Central memory CD8-positive, alpha-beta T cell (primary cell): ENCODE measurements at places on chromosomes 3 and 15.

- no peaks in the 10 kb centered on the region for H3K27me3 ChIP-seq
- peaks cover 44% of the 10 kb centered on the region for H3K36me3 ChIP-seq
- peak overlapping the region; percentile 85 for H3K4me3 ChIP-seq
- H3K27ac ChIP-seq: peak overlapping the region; percentile 92
- peaks cover 57% of the 10 kb centered on the region for H3K4me1 ChIP-seq
Observed at GRCh38 chr15:90389513-90389912, 1.5 kb downstream of the IQGAP1 start.

- no peak overlapping the region for H3K4me3 ChIP-seq
- no peak for DNase-seq
- no peaks in the 10 kb centered on the region for H3K4me1 ChIP-seq
Observed at GRCh38 chr15:31897746-31898145, 132.6 kb upstream of the CHRNA7 start.

DNA sequence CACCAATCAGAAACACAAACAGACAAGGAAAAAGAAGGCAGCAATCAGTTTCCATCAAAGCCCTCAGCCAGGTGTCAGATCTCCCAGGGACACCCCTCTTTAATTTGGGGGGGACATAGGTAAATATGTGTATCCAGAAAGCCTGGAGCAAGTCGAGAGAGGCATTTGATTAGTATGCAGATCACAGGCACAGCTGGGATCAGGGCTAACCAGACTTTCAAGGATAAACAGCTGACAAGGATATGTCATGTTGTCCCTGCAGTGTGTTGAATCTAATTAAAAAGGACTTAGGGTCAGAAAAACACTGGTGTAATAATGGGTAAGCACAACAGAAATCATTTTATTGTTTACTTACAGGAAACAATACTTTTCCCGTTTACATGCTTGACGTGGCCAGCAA lies 30.2 kb downstream of the NSMCE3 start:
- no peaks in the 10 kb centered on the region for H3K36me3 ChIP-seq
- H3K27ac ChIP-seq: no peak overlapping the region
- no peaks in the 10 kb centered on the region for H3K4me1 ChIP-seq
- peaks cover 39% of the 10 kb centered on the region for H3K27me3 ChIP-seq
- no peak for DNase-seq

GRCh38 chr15:31080591-31081014 lies 20.9 kb downstream of the TRPM1 start:
- DNase-seq: no peak
- H3K27ac ChIP-seq: no peak overlapping the region
- H3K27me3 ChIP-seq: peaks cover 57% of the 10 kb centered on the region
- H3K36me3 ChIP-seq: no peaks in the 10 kb centered on the region
- H3K4me1 ChIP-seq: peaks cover 12% of the 10 kb centered on the region
- peak overlapping the region; percentile 27 for H3K4me3 ChIP-seq

DNA sequence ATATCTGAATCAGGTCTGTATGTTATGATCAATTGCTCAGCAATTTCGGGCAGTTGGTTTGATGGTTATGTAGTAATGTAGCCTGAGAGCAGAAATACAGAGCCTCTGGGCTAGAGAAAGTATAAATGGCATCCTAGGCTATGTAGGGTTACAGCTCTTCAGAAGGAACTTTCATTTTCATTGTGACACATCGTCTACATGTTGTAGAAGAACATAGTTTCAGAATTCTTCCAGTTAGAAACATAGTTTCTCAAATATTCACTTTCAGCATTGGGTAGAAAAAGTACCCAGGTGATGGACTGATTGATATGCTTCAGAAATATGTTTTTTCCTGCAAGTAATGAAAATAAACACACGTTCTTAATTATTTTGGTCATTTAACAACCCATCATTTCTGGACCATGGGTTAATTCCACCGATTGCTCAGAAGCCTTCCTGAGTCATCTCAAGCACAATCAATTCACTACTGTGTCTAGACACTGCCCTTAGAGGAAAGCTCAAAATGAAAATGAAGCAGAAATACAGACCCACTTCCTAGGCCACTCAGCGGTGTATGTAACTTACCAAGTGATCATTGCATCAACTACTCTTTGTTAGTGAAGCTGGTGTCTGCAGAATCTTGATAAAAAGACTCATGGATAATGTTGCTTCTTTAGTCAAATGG lies 88.8 kb upstream of the TSEN2 start:
- H3K4me3 ChIP-seq: peak overlapping the region; percentile 64
- peak overlapping the region; percentile 33 for H3K27ac ChIP-seq
- no peaks in the 10 kb centered on the region for H3K36me3 ChIP-seq

GRCh38 chr3:170511371-170511770 lies 74.5 kb downstream of the SLC7A14 start:
- no peak overlapping the region for H3K27ac ChIP-seq
- H3K36me3 ChIP-seq: peaks cover 2% of the 10 kb centered on the region
- H3K4me1 ChIP-seq: no peaks in the 10 kb centered on the region

- no peak overlapping the region for H3K27ac ChIP-seq
- no peak overlapping the region for H3K4me3 ChIP-seq
- H3K27me3 ChIP-seq: no peaks in the 10 kb centered on the region
- no peaks in the 10 kb centered on the region for H3K36me3 ChIP-seq
- no peaks in the 10 kb centered on the region for H3K4me1 ChIP-seq
Observed at GRCh38 chr15:35958021-35958420, 412.1 kb upstream of the DPH6 start.

DNA sequence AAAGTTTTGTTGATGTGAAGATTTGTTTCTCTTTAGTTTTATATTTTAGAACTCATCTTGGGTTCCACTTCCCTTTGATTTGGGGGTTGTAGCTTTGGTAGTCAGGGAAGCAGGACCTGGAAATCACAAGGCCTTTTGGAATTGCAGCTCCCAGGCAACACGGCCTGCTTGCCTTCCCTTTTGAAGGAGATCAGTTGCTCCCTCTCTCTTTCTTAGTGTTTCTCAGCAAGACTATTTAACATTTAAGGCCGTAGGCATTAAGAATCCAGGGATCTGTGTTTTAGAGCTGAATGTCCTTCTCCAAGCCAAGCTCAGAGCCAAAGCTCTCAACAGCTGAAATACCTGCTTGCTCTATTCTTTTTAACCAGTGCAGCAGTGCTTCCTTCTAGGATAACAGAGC lies 310.3 kb downstream of the PTPRG start:
- peaks cover 2% of the 10 kb centered on the region for H3K36me3 ChIP-seq
- DNase-seq: no peak
- no peak overlapping the region for H3K4me3 ChIP-seq
